ENCODE measurements at places on chromosomes 3 and 15.

GRCh38 chr15:63238796-63239195 is 38.6 kb upstream of the APH1B start:
- DNase-seq: no peak

DNA sequence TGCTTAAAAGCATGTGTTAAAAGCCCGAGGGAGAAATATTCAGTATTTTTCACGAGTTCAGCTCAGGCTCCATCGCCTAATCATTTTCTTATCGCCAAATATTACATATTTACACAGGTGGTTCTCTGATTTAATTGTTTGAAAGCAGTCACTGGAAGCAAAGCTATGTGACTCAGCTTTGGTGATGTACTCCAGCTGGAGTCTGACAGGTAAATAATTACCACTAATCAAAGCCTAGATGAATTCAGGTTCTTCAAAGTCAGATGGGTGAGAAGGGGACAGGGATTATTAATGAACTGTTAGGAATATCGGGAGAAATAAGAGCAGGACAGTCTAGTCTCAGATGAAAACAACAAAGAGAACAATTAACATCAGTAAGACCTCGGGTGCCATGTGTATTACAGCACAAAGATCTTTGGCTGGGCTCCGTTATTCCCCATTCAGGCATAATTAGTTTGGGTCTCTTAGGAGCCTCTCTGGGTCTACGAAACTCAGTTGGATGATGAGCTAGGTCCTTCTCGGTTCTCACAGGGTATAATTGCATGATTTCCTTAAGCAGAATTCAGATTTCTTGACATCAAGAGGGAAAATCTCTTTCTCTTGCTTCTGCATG is 331.7 kb upstream of the ADAMTS9 start:
- DNase-seq: no peak

GRCh38 chr3:20054549-20054987 is 14.3 kb downstream of the KAT2B start:
- no peak for DNase-seq

DNA sequence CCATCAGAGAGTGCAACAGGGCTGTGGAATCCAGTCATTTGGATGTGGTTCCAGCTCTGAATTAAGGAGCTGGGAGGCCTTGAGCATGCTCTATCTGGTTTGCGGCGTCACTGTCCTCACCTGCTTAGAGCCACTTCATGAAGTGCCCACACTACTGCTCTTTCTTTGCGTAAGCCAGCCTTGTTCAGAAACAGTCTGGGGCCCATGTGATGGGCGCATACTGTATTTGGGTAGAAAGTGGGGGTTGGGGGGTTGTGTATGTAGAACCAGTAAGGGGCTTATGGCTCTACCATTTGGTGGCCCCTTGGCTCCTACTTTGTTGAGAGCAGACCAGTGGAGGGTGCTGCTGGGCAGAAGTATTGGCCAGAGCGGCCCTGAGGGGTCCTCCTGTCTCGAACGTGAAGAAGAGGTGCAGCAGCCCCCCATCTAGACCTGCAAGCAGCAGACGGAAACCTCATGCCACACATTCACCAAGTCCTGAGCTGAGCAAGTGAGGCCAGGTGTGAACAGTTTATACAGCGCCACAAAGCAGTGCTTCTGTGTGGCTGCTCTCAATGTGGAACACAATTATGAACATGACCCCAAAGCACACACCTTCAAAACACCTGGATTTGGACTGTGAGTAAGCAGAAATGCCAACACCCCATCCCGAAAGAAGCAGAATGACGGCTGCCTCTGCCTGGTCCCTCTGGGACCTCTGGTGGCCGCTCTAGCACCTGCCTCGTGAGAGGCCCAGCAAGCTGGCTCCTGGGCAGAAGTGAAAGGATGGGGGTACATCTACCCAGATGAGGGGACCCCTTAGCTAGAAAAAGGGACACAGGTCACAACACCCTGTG is 26.6 kb downstream of the SRPRB start:
- DNase-seq: peak; percentile 82

DNA sequence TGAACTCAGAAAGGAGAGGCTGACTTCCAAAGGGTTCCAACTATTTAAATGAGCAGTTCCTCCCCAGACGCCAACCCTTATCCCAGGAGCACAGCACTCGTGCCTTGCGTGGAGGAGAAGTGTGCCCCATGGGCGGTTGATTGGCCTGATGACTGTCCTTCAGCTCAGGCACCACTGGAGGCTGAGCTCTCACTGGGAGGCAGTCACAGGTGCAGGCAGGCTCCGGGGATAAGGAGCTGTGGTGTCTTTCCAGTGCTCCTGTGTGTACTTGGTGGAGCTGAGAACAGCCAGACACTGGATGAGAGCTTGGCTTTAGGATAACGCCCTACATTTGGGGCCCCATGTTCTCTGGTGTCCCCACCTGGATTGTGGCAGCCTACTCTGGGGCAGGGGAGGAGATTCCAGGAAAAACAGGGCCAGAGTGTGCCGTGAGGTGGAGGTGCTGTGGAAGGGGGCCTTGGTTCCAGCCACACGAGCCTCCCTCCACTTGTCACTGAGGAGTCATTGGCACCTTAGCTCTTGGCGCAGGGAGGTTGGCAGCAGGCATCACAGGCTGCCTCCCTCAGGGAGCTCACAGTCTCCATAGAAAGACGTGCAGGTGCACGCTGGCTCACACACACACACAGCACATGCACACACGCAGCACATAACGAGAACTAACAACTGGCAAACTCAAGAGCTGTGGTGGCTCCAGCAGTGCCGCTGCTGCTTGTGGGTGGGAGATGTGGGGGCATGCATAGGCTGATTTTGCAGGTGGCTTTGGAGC is 22.7 kb upstream of the EPHB3 start:
- DNase-seq: no peak

DNA sequence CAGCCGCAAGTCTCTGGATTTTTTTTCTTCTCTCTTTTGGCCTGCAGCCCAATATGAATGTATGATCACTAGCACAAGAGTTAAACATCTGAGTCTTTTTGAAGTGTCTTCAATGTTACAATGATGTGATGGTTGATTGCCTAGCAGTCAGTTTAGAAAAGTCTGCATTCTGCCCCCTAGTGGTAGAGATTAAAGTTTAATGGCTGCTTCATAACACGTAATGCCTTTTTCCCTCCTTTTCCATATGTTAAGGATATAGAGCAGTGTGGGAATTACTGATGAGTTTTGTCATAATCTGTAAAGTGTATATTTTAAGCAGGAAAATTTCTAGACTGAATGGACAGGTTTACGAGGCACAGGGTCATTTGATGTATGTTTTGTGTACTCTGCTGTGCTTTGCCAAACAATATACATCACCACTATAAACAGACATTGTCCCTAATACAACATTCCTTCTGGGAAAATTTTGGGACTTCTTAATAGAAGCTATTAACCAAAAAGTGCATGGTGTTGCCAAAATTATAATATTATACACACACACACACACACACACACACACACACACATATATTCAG is 1038.5 kb upstream of the NR2F2 start:
- no peak for DNase-seq

- no peak for DNase-seq
Measured at GRCh38 chr15:68010361-68011153, 43.6 kb upstream of the PIAS1 start.

DNA sequence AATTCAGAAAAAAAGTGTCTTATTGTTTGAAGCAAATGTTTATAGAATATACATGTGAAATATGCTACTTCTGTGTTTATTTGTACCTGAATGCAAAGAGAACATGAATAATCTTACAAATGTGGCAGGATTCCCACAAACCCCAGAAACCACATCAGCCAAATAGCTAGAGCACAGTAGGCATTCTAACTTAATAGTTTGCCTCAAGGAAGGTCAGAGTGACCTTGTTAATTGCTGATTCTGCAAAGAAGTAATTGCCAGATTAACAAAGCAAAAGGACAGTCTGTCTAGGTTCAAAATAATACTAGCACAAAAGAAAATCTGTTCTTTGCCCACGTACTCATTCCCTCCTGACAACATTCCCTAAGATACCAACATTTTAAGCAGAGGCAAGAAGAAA is 604.0 kb downstream of the PYDC2 start:
- no peak for DNase-seq

DNA sequence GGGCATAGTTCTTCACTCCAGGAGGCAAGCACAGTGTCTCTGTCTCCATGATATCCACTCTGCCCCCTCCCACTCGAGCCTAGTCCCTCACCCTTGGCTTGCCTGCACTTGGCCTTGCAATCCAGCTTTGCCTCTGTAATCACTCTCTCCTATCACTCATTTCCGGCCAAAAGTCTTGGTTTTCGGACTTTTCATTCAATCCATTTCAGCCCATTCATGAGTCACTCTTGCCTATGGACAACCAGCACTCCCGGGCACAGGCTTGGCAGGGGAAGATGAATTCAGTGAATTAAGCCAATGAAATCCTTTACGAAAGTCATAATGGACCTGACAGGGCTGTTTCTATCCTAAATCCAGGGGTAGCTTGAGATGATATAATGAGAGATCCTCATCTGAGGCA is 21.7 kb downstream of the DAZL start:
- DNase-seq: no peak

GRCh38 chr3:85360742-85361387 is 402.1 kb downstream of the CADM2 start:
- DNase-seq: no peak

DNA sequence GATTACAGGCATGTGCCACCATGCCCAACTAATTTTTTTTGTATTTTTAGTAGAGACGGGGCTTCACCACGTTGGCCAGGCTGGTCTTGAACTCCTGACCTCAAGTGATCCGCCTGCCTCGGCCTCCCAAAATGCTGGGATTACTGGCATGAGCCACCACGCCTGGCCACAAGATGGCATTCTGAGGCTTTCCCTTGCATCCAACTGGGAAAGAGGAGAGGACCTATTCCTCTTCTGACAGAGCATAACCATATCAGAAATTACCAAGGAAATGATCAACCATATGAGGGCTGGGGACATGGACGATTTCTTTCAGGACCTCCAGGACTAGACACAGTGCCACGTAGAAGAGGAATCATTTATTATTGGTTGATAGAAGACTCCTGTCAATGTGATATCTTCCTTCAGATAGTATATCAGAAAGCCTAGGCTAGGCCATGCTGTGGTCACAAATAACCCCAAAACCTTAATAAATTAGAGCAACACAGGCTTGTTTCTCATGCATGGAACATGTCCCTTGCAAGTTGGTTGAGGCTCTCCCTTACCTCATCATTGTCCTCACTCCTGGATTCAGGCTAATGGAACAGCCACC is 372.3 kb upstream of the IL12A start:
- DNase-seq: no peak

DNA sequence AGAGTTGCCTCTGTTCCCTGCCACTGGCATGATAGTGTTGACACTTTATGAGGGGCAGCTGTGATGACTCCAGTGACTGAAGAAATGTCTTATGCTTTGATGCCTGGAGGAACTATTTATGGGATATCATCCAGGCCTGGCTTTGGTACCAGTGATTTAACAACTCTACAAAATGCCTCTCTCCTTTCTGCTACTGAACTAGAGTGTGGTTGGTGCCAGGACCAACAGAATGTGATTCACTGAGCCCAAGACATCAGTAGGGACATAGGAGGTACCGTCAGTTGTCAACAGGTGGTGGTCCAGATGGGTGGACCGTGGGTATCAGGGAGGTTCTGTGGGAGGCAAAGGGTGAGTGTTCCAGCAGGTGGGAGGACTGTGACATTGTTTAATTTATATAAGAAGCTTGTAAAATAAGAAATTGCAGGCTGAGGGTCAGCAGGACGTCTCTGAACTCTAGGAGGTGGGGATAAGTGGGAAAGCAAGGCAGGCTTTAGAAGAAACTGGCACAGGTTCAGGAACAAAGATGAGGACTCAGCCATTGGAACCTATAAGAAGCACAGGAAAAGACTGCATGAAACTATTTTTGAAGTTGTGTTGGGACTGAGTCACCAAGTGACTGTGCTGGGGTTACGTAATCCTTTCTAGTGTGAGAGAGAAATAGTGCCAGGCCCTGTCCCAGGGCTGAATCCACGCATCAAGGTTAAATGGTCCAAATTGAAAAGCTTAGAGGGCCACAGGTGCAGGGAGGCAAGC is 28.5 kb upstream of the SLC7A14 start:
- no peak for DNase-seq

DNA sequence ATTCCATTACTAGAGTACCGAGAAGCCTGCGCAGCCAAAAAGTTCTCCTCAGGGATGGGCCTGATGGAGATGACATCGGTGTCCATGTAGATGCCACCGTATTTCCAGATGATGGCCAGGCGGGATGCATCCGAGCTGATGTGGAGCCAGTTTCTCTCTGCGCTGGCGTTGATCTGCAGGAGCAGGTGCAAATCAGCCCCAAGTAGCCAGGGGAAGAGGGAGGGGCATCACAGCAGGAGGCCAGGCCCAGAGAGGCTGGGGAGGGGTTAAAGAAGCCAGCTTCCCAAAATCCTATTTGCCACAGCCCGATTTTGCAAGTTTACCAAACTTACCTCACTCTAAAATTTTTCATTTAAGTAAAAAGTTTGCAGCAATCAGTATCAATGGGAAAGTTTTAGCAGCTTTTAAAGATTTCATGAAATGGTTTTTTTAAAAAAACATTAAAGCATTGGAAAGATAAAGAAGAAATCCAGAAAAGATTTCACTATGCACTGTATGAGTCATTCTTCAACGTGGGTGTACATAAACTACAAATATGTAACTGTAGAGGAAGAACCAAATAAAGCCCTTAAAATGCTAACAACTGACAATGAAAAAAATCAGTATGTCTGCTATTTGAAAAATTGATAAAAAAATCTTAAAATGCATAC is 7.4 kb downstream of the A4GNT start:
- no peak for DNase-seq

- no peak for DNase-seq
Measured at GRCh38 chr15:58227706-58228543, 89.7 kb downstream of the AQP9 start.

DNA sequence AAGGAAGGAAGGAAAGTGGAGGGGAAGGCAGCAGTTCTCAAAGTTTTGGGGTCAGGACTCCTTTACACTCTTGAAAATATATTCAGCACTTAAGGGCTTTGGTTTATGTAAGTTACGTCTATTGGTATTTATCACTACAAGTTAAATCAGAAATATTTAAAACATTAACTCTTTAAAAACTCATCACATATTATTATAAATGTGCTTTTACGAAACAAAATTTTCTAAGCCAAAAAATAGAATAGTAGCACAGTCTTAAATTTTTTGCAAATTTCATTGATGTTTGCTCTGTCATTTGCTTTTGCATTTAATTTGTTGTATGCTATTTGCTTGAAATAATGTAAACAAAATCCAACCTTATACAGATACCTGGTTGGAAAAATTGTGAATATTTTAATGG is 7.5 kb downstream of the UBE2Q2 start:
- no peak for DNase-seq

GRCh38 chr3:87191175-87191574 is 35.9 kb upstream of the CHMP2B start:
- DNase-seq: no peak

Measured in vagina (tissue), 2 donors.